Ascending aorta (tissue), 2 donors: ENCODE measurements at places on chromosomes 5 and 9. TPM values are rescaled to one million over a fixed set of nuclear protein-coding genes. Genes with fewer than 3 reads are reported as not detected.
A peak's percentile ranks its signal among the peaks of the same experiment; 100 is the strongest.

GRCh38 chr5:61525512-61526206 is 193.6 kb downstream of the ZSWIM6 start:
- H3K4me3 ChIP-seq = no peak overlapping the region
- no peaks in the 10 kb centered on the region for H3K4me1 ChIP-seq
- no peak overlapping the region for H3K27ac ChIP-seq
- peaks cover 14% of the 10 kb centered on the region for H3K36me3 ChIP-seq
- no peak for DNase-seq
- H3K27me3 ChIP-seq = no peaks in the 10 kb centered on the region

GRCh38 chr9:100999906-101000544 is 28.5 kb upstream of the PLPPR1 start:
- H3K27me3 ChIP-seq = no peaks in the 10 kb centered on the region
- DNase-seq = no peak
- no peaks in the 10 kb centered on the region for H3K4me1 ChIP-seq
- no peaks in the 10 kb centered on the region for H3K36me3 ChIP-seq
- no peak overlapping the region for H3K4me3 ChIP-seq

GRCh38 chr9:96169484-96169883 is 132.5 kb downstream of the HSD17B3 start:
- no peaks in the 10 kb centered on the region for H3K4me1 ChIP-seq
- no peak overlapping the region for H3K4me3 ChIP-seq
- no peaks in the 10 kb centered on the region for H3K27me3 ChIP-seq
- no peaks in the 10 kb centered on the region for H3K36me3 ChIP-seq
- no peak for DNase-seq

DNA sequence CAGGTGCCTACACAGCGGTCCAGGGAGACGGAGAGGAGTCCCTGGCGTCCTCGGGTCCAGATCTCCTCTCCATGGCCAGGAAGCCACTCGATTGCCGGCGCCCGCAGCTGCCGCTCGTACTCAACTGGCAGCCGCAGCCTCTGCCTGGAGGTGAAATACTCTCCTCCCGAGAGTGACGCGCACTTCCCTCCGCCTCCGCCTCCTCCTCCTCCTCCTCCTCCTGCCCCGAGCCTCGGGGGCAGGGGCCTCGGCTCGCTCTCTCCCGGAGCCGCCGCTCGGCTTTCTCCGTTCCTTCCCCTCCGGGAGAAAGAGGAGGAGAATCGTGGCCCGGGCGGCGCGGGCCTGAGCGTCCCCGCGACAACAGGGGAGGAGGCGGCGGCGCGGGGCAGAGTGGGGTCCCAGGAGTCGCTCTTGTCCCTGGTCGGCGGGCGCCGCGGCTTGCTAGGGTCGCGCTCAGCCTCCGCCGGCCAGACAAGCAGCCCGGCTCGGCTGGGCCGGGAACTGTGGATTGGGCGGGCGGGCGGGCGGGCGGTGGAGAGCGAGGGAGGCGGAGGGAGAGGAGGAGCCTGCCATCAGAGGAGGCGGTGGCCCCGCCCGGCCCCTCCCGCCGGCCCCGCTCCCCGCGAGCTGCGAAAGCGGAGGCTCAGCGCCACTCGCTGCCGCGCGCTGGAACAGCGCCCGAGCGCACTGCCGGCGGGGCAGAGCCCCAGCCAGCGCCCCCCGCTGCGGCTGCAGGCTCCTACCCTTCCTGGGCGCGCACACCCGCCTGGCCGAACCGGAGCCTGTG is at the start of gene CEMIP2:
TSS of gene CEMIP2 (minus strand) at position 126 of the 787 bp plus-strand sequence. CDS start 18,140 bp downstream, outside the sequence.
- H3K4me1 ChIP-seq = no peaks in the 10 kb centered on the region
- peak within 1 kb of the TSS; percentile 99 for H3K27ac ChIP-seq
- no peaks in the 10 kb centered on the region for H3K27me3 ChIP-seq
- no peaks in the 10 kb centered on the region for H3K36me3 ChIP-seq
- DNase-seq = peak; percentile 92
- H3K4me3 ChIP-seq = peak within 1 kb of the TSS; percentile 78

DNA sequence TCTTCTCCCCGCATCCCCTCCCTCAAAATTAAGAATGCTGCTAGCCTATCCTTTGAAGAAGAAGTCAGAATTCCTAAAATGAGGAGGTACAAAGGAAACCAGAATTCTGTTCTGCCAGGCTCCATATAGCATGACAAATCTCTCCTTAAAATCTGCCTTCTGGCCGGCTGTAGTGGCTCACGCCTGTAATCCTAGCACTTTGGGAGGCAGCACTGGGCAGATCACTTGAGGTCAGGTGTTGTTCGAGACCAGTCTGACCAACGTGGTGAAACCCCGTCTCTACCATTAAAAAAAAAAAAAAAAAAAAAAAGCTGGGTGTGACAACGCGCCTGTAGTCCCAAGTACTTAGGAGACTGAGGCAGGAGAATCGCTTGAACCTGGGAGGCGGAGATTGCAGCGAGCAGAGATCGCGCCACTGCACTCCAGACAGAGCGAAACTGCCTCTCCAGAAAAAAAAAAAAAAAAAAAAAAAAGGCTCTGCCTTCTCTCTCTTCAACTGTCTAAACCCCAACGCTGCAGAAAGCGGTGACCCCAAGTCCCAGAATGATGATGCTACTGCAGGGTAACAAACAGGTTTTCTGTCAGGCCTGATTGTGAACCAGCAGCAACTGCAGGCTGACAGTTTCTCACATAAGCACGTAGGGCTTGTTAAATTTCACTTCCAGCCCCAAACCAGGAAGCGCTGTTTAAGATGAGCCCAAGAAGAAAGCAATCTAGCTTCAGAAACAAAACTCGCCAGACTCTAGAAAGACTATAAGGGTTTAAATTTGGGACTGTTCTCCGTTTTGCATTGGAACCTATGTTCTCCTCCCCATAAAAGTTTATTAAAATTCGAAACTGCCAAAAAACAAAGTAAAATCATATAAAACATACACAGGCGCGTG is 963 bp upstream of the CAST start:
- H3K27ac ChIP-seq = peak overlapping the region; percentile 95
- H3K27me3 ChIP-seq = no peaks in the 10 kb centered on the region
- H3K4me3 ChIP-seq = peak overlapping the region; percentile 87

DNA sequence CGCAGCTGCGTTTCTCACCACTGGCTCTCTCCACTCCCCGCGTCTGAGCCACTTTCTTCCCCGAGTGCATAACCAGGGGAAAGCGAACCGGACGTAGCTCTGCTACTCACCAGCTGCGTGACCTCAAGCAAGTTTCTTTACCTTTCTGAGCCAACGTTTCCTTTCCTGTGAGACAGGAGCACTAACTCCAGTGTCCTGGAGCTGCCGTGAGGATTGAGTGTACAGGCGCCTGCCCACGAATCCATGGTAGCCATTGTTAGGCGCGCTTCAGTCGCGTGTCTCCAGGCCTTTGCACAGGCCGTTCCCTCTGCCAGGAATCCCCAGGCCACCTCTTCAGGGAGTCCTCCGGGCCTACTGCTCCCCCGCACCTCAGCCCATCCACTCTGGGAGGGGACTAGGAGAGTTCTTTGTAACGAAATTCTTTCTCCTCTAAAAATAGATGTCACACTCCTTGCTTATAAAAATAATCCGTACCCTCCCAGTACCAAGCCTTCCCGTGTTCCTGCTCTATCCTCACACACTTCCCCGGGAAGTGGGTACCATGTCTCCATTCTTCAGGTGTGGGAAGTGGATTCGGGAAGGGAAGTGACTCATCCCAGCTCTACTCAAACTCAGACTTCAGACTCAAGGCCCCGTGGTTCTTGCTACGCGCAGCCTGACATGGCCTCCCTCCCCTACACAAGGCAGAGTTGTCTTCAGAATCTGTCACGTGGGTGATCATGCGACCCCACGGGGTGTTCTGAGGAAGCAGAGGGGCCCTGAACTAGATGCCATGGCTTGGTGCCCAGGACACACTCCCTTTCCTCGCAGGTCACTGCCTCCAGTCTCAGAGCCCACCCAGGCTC is 16.1 kb upstream of the CRB2 start:
- H3K4me1 ChIP-seq = no peaks in the 10 kb centered on the region
- peak overlapping the region; percentile 57 for H3K4me3 ChIP-seq
- no peak for DNase-seq
- no peaks in the 10 kb centered on the region for H3K27me3 ChIP-seq
- no peaks in the 10 kb centered on the region for H3K36me3 ChIP-seq
- no peak overlapping the region for H3K27ac ChIP-seq

- no peak for DNase-seq
- H3K4me3 ChIP-seq = no peak overlapping the region
- H3K27me3 ChIP-seq = no peaks in the 10 kb centered on the region
- H3K27ac ChIP-seq = peak overlapping the region; percentile 50
Measured at GRCh38 chr5:33322632-33323031, 118.1 kb upstream of the TARS1 start.

DNA sequence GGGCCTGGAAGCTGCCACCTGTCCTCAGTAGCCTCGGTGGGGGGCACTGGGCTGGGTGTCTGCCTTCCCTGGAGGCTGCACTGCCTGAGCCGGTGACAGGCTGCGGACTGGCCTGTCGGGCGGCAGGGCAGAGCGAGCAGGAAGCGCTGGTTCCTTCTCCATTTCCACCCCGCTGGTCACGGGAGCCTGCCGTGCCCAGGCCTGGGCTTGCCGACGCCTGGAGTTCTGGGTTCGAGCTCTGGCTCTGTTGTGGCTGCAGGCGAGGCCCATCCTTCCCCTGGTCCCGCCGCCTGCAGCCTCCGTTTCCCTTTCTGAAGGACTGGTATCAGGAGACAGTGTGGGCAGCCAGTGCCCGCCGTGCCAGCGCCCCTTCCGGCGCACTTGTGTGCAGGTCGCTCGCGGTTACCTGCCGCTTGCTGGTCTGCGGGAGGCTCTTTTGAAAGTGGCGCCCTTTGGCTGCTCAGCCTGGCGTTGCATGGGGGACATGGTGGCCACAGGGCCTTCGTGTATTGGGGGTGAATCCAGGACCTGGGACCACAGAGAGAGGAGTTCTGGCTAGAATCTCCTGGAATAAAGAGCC is 34.0 kb downstream of the RXRA start:
- H3K36me3 ChIP-seq = no peaks in the 10 kb centered on the region
- H3K4me1 ChIP-seq = peaks cover 62% of the 10 kb centered on the region
- peak overlapping the region; percentile 86 for H3K27ac ChIP-seq
- H3K27me3 ChIP-seq = no peaks in the 10 kb centered on the region
- H3K4me3 ChIP-seq = no peak overlapping the region

- no peak for DNase-seq
- no peak overlapping the region for H3K27ac ChIP-seq
Measured at GRCh38 chr9:111838439-111838838, 43.7 kb upstream of the SHOC1 start.

GRCh38 chr5:179263391-179264052 is 81.7 kb downstream of the ADAMTS2 start:
- H3K4me3 ChIP-seq = no peak overlapping the region
- no peaks in the 10 kb centered on the region for H3K27me3 ChIP-seq
- H3K4me1 ChIP-seq = peaks cover 13% of the 10 kb centered on the region
- DNase-seq = no peak
- no peaks in the 10 kb centered on the region for H3K36me3 ChIP-seq

DNA sequence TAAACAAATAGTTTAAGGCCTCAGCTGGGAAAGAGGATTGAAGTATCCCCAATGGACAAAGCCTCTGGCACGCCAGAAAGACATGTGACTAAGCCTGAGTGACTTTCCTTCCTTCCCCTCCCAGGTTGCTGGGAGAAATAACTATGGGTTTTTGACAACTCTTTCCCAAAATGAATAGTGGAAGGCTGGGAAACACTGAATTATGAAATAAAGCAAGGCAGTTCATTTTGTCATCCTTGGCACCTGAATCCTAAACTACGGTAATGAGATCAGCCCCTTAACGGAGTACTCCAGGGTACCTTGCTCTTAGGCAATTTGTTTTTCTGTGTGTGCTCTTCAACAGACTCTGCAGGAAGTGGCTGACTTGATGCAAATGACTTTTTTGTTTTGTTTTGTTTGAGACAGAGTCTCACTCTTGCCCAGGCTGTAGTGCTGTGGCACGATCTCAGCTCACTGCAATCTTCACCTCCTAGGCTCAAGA is 75.2 kb downstream of the LMNB1 start:
- H3K27me3 ChIP-seq = no peaks in the 10 kb centered on the region
- H3K4me1 ChIP-seq = no peaks in the 10 kb centered on the region
- H3K36me3 ChIP-seq = no peaks in the 10 kb centered on the region
- H3K27ac ChIP-seq = peak overlapping the region; percentile 11
- no peak overlapping the region for H3K4me3 ChIP-seq

DNA sequence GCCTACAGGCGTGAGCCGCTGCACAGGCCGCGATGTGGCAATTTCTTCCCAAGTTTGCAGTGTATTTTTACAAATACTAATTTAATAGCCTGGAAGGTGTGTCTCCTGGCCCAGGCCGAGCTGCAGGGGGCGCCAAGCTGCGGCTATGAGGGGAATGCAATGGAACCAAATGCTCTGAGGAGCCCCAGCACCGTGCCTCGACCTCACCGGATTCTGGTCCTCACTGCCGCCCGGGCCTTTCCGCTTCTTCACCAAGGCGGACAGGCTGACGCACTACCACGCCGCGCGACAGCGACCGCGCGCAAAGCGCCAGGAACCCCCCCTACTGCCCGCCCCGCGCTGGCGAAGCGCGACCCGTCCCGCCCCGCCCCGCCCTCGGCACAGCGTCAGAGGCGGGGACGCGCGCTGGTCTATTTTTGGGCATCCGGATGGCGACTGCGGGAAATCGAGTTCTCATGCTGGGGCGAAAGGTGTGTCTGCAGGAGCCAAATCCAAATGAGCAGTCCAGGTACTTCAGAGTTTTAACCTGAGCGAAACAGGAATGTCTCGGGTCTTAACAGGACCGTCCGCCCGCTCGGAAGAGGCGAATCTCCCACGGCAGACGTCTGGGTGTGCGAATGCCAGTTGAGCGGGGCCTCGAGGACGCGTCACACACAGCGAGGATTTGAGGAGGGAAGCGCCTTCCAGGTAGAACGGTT is 31.7 kb upstream of the PRXL2C start:
- H3K4me3 ChIP-seq = peak overlapping the region; percentile 74
- peak overlapping the region; percentile 63 for H3K27ac ChIP-seq
- peak; percentile 37 for DNase-seq
- peaks cover 5% of the 10 kb centered on the region for H3K4me1 ChIP-seq
- no peaks in the 10 kb centered on the region for H3K27me3 ChIP-seq

DNA sequence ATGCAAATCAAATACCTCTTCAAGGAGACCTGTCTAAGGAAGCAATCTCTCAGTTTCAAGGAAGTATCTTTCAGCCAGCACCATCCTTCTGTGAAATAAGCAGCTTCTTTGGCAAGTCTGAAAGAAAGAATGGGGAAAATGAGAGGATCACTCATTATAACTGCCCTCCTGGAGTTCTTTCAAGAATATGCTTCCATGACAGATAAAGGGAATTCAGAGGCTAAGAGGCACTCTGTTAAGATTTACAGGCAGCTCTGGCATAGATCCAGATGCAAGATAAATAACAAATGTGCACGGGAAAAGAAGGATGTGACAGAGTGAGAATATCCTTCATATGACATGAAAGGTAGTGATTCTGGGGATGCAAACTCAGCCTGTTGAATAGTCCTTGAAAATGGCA is 348.2 kb upstream of the CCNG1 start:
- no peaks in the 10 kb centered on the region for H3K27me3 ChIP-seq
- no peaks in the 10 kb centered on the region for H3K36me3 ChIP-seq
- no peak for DNase-seq
- no peaks in the 10 kb centered on the region for H3K4me1 ChIP-seq
- no peak overlapping the region for H3K27ac ChIP-seq

DNA sequence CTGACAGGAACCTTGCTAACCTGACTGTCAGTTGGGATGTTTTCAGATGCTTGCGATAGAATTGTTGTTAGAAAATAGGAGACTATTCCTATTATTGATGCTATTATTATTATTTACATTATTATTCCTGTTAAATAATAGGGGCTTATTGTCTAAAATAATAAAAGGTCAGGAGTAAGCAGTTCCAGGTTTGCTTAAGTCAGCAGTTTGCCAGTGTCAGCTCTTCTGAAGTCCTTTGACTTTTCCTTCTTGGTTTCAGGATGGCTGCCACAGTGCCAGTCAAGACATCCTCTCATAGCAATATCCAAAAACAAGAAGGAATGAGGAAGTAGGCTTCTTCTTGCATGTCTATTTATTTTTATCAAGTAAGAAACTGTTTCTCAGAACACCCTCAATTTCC is 141.7 kb upstream of the MARCHF11 start:
- H3K27me3 ChIP-seq = no peaks in the 10 kb centered on the region
- H3K27ac ChIP-seq = no peak overlapping the region
- H3K4me3 ChIP-seq = no peak overlapping the region
- H3K36me3 ChIP-seq = no peaks in the 10 kb centered on the region
- DNase-seq = no peak
- H3K4me1 ChIP-seq = no peaks in the 10 kb centered on the region

FRRS1L gene
- 0.11 TPM for total RNA-seq
